ENCODE measurements at places on chromosomes 12 and 14.

- no peak for DNase-seq
Observed at GRCh38 chr12:94973221-94973620, 30.3 kb downstream of the NDUFA12 start.

DNA sequence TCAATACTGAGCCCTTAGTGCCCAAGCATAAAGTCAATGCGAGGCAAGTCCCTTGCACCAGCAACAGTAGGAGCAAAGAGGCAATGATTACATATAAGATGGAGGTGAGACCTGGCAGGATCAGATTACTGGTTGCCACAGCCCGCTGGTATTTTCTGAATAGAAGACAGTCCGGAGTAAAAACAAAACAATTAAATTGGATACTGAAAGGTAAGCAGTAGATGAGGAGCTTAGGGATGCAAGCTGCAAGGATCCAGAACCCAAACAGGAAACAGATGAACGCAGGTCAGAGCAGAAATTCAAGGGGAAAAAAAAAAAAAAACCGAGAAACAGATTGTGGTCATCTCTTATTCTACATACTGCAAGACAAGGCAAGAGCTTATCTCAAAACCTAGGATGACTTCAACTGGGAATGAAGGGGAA lies 119.6 kb downstream of the MED13L start:
- DNase-seq, result no peak

- DNase-seq, result no peak
Observed at GRCh38 chr12:4214877-4215228, 58.7 kb upstream of the CCND2 start.

DNA sequence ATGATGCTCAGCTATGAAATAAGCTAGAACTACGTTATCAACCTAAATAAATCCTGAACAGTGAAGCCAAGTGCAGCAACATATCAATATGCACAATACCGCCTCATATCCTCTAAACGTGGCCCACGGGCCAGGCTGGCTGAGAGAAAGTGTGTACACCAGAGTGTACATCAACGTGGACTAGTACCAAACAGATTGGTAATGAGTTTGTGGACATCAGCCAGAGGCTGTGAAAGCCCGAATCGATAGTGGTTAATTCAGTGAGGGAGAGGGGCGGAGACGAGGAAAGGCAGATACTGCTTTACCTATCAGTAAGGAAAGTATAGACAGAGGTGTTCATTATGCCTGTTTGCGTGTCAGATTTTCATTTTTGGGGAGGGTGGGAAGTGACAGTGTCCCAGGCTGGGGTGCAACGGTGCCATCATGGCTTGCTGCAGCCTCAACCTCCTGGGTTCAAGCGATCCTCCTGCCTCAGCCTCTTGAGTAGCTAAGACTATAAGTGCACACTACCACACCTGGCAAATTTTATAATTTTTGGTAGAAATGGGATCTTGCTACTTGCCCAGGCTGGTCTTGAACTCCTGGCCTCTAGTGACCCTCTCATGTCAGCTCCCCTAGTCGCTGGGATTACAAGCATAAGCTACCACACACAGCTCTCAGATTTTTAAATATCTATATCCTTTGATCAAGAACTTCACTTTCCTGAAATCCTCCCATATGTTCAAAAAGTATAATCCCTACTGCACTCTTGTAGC lies 50.1 kb downstream of the ANAPC7 start:
- no peak for DNase-seq

DNA sequence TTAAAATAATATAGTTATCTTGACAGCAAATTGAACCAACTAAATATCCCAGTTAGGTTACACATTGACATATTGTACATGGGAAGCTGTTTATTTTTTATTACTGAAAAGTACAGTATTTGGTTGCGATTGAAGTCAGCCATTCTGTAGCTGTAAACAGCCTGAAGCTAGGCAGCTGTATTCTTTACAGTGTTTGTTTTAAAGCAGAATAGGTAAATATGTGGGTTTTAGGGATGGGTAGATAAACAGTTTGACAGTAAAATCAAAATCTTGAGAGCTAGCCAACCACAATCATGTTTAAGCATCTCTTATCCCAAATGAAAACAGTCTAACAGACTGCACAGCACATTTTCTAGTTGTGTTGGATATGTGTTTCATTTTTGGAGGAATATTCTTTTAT lies 45.7 kb downstream of the TTC6 start:
- no peak for DNase-seq

DNA sequence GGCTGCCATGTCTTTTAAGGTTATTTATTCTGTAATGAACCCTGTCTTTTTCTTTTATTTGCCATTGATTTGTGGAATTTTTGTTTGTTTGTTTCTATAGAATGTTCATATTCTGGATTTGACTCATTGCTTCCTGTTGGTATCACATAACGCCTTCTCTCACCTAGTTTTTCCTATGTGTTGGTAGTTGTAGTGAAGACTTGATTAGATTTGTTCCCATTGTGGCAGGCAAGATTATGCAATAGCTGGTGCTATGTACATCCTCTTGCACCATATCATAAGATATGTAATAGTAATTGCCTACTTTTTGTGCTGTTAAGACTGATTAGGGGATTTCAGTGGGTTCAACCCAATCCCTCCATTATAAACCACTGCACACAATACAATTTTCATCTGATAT lies 3.9 kb upstream of the KRT6B start:
- DNase-seq, result no peak

Data from stimulated activated CD4-positive, alpha-beta T cell treated with anti-CD3 and anti-CD28 coated beads, TNF-alpha, amount 100 ng/mL, for 24 hours (primary cell).